Glomerular endothelial cell (primary cell): ENCODE measurements at places on chromosomes 7 and 10. TPM values are rescaled to one million over a fixed set of nuclear protein-coding genes. Genes with fewer than 3 reads are reported as not detected.

Gene MORN4
- 3.9 and 9.7 TPM in 2 replicates for total RNA-seq

Gene WNT2
- not detected in 2 replicates for total RNA-seq

Gene CTNNA3
- total RNA-seq: not detected in 2 replicates

Gene BHLHA15
- 0.53 and 0.68 TPM in 2 replicates for total RNA-seq

Gene CTTNBP2
- 1.5 and 3.9 TPM in 2 replicates for total RNA-seq

Gene AOC1
- not detected in 2 replicates for total RNA-seq

Gene PLOD3
- 130 and 160 TPM in 2 replicates for total RNA-seq

Gene TMEM213
- not detected in 2 replicates for total RNA-seq

Gene SAP25
- total RNA-seq: 0.29 and 1.8 TPM in 2 replicates

Gene KNDC1
- not detected in 2 replicates for total RNA-seq

Gene TMEM130
- total RNA-seq: not detected in 2 replicates

Gene ZPBP
- total RNA-seq: not detected in 2 replicates

Gene CCL24
- not detected in 2 replicates for total RNA-seq

Gene LSM5
- 17.6 and 18.2 TPM in 2 replicates for total RNA-seq

Gene SKIDA1
- total RNA-seq: 0.34 and 1.2 TPM in 2 replicates

Gene PLA2G12B
- not detected in 2 replicates for total RNA-seq

Gene JAKMIP3
- 0.05 and 0.12 TPM in 2 replicates for total RNA-seq

Gene SEC23IP
- 17.8 and 58.3 TPM in 2 replicates for total RNA-seq

Gene AGAP5
- total RNA-seq: 0.58 and 4.7 TPM in 2 replicates

Gene BLNK
- total RNA-seq: not detected in 2 replicates

Gene AKR1D1
- total RNA-seq: not detected in 2 replicates

Gene C10orf67
- not detected in 2 replicates for total RNA-seq

Gene CCL26
- 0.58 TPM in 1 of 2 replicates, not detected in the other for total RNA-seq

Gene NPTX2
- total RNA-seq: 32.0 and 116 TPM in 2 replicates

Gene NPSR1
- total RNA-seq: not detected in 2 replicates

Gene PILRA
- 2.5 TPM in 1 of 2 replicates, not detected in the other for total RNA-seq

Gene CYP26C1
- 0.05 and 1.1 TPM in 2 replicates for total RNA-seq

Gene UTF1
- not detected in 2 replicates for total RNA-seq

Gene OR2A5
- not detected in 2 replicates for total RNA-seq

Gene TRIL
- 0.48 and 1.2 TPM in 2 replicates for total RNA-seq

Gene DKK1
- total RNA-seq: 22.0 and 33.0 TPM in 2 replicates

Gene ZNF503
- total RNA-seq: 12.4 and 14.8 TPM in 2 replicates

Gene TIMM23B
- 7.5 and 22.5 TPM in 2 replicates for total RNA-seq

Gene PRPS1L1
- total RNA-seq: not detected in 2 replicates

Gene AZGP1
- total RNA-seq: not detected in 2 replicates

Gene SNX10
- total RNA-seq: 2.5 and 7.2 TPM in 2 replicates

Gene SPOCK2
- total RNA-seq: 0.41 and 3.9 TPM in 2 replicates

Gene COX19
- total RNA-seq: 5.1 and 9.5 TPM in 2 replicates

Gene NME8
- total RNA-seq: not detected in 2 replicates

Gene CRYGN
- not detected in 2 replicates for total RNA-seq

Gene HTRA1
- total RNA-seq: 210 and 307 TPM in 2 replicates

Gene TCERG1L
- not detected in 2 replicates for total RNA-seq

Gene SDK1
- 1.5 and 2.3 TPM in 2 replicates for total RNA-seq

Gene BZW2
- 98.5 and 115 TPM in 2 replicates for total RNA-seq

Gene BAIAP2L1
- 5.1 and 6.4 TPM in 2 replicates for total RNA-seq

Gene ERVW-1
- total RNA-seq: not detected in 2 replicates

Gene PAX4
- not detected in 2 replicates for total RNA-seq

Gene FBXO24
- not detected in 2 replicates for total RNA-seq
